NCI-H2029 treated with DMSO at 0.1 percent for 48 hours (cell line): ENCODE measurements at places on chromosomes 2 and 18.

- no peak for DNase-seq
Observed at GRCh38 chr2:182868054-182868796, 1.8 kb upstream of the FRZB start.

DNA sequence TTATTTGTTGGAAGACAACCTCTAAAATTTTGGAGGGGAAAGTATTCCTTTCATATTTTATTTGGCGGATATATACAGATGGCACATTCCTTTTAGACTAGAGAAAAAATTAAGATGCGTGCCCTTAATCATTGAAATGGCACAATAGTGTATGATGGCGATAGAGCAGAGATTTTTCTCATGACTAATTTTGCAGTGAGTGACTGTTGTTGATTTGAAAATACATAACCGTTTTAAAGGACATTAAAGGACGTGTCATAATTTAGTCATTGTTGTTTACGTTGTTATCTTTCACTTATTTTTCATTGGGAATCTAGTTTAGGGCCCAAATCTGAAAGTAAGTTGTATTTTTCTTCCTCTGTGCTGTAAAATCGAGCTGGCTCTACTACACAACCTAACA, 61.7 kb downstream of the CERS6 start:
- no peak for DNase-seq

GRCh38 chr2:240915526-240916341, 9.6 kb downstream of the CROCC2 start:
- DNase-seq, result no peak

GRCh38 chr2:30280596-30281434, 49.5 kb downstream of the LBH start:
- no peak for DNase-seq

DNA sequence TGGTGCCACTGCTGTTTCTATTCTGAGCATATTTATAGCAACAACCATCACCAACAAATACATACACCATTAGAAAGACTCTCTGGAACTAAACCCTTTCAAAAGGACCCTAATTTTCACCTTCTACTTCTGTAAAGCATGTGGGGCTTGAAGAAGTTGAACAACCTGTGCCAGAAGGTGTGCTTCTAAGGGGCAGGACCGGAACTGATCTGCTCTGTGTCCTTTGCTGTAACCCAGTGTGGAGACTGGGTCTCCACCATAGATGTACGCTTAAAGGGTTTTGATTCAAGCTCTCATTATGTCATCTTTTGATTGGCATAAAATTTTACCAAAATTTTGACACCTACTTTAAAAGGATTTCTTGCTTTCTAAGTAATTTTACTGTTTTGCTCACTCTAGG, 40.3 kb downstream of the WDR43 start:
- no peak for DNase-seq

GRCh38 chr2:25089605-25090315, 47.9 kb downstream of the EFR3B start:
- no peak for DNase-seq

- DNase-seq, result no peak
Observed at GRCh38 chr2:102942107-102942506, 180.3 kb downstream of the TMEM182 start.

- no peak for DNase-seq
Observed at GRCh38 chr2:85743304-85743978, 10.3 kb upstream of the ATOH8 start.
